Tibial nerve (tissue), 4 donors: ENCODE measurements at places on chromosomes 6 and 20.

- no peak for DNase-seq
Observed at GRCh38 chr6:157036245-157036711, 259.1 kb downstream of the ARID1B start.

- no peak for DNase-seq
Observed at GRCh38 chr6:10272591-10272990, 142.3 kb downstream of the TFAP2A start.

GRCh38 chr6:38767560-38767959 is 52.4 kb downstream of the DNAH8 start:
- DNase-seq, result no peak

GRCh38 chr6:103504501-103505154 is 1355.1 kb downstream of the HACE1 start:
- DNase-seq, result no peak

DNA sequence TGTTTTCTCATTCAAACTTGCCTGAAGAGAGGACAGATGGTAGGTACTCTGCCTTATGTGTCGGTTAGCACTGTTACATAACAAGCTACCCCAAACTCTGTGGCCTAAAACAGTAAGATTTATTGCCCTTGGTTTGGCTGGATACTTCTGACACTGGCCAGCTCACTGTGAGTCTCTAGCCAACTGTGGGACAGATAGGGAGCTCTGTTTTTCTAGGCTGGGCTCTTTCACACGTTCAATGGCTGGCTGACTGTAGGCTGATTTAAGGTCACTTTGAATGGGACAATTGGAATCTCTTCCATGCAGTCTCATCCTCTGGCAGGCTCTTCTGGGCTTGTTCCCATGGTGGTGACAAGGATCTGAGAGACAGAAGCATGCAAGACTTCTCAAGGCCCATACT is 39.4 kb upstream of the JAG1 start:
- no peak for DNase-seq

GRCh38 chr20:1569415-1569881 is 11.9 kb upstream of the SIRPD start:
- DNase-seq, result no peak

DNA sequence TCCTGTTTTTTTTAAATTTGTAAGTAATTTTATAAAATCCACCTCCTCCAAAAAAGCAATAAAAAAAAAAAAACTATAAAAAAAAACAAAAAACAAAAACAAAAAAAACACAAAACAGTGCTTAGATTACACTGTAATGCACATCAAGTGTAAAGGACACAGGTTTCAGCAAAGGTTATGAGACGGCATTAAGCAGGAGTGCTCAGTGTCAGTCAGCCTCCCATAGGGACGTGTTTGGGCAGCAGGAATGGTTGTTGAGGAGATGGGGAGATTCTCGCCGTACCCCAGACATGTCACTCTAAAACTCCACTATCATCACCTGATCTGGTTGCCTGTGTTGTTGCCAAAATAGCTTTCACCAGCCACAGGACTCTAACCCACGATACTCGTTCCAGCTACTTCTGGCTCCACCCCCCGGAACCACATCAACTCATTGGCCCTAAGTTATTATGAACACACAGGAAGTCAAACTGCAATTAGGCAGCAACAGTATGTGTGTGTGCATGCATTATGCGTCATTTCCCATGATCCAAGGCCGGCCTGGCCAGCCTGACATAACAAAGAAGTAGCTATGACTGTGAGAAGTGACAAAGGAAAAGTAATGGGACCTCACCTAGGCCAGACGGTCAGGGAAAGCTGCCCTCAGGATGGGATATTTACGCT is 28.7 kb downstream of the ECT2L start:
- no peak for DNase-seq

DNA sequence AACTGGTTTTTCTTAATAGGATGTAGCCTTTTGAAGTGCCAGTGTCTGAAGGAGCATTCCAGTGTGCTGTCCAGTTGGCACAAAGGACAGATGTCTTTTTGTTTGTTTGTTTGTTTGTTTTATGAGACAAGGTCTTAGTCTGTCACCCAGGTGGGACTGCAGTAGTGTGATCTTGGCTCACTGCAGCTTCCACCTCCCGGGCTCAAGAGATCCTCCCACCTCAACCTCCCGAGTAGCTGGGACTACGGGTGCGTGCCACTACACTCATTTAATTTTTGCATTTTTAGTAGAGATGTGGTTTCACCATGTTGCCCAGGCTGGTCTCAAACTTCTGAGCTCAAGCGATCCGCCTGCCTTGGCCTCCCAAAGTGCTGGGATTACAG is 27.7 kb downstream of the CDS2 start:
- DNase-seq, result no peak

- no peak for DNase-seq
Observed at GRCh38 chr6:90184334-90185298, 112.0 kb downstream of the BACH2 start.

DNA sequence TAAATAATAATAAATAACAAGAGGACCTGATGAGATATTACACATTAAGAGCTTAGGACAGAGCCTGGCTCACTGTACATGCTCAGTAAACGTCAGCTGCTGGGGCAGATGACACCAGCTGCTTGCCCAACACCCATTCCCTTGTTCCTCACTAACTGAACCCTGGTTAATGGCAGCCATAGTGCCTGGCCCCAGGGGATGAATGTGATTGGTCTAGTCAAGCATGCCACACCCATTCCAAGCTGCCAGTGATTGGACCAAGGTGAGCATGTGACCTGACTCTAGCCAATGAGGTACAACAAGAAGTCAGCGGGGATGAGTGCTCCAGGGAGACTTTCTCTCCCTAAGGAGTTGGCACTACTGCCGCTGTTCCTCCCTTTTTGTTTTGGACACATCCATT is 85.1 kb upstream of the PTPN1 start:
- DNase-seq, result no peak

- no peak for DNase-seq
Observed at GRCh38 chr6:25927756-25928216, 2.7 kb downstream of the SLC17A2 start.

GRCh38 chr6:157684620-157685299 is 138.3 kb upstream of the SNX9 start:
- DNase-seq, result no peak

DNA sequence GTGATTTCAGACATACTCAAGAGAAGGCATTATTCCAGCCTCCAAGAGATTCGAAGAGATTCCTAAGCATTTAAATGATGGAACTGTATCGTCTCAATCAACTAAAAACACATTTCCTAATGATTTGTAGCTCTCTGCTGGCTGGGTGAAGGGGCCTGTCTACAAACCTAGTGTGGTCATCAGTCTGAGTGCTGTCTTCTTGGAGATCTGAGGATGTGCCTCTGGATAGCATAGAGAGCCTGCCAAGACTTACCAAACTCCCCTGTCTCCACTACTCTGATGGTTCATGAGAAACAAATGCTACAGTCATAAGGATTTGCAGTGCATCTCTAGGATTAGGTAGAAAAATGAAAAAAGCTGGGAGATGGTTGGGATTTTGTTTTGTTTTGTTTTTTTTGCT is 176.9 kb upstream of the CITED2 start:
- no peak for DNase-seq

GRCh38 chr6:14380901-14381828 is 263.6 kb downstream of the CD83 start:
- no peak for DNase-seq

- DNase-seq, result no peak
Observed at GRCh38 chr6:42545226-42545773, 18.5 kb upstream of the UBR2 start.
